ENCODE measurements at places on chromosomes 16 and 17. TPM values are rescaled to one million over a fixed set of nuclear protein-coding genes. Genes with fewer than 3 reads are reported as not detected.

The GPRC5B gene
- 125 TPM for polyA plus RNA-seq

The ADAP2 gene
- polyA plus RNA-seq, result 3.1 TPM

The EXOC3L1 gene
- polyA plus RNA-seq, result 7.8 TPM

The SERPINF2 gene
- polyA plus RNA-seq, result 84.9 TPM

DNA sequence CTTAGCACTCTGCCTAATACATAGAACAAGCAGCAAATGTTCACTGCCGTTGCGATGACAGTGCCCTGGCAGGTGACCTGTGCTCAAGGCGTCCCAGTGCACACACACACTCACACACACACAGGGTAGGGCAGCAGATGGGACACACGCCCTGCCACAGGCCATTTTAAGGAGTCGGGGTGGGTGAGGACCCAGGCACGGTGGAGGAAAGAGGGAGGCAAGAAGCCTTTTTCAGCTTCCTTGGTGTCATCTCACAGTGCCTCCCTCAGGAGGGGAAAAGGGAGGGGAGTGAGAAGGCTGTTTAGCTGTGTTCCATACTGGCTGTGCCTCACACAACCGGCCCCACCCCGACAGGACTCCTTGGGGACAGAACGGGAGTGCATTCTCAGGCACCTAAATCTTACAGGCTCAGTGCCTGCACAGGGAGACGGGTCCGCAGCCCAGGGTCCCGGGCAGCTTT, 1.5 kb downstream of the PITPNM3 start:
- no peak for DNase-seq

- peak; percentile 80 for DNase-seq
These were observed 358.0 kb downstream of the C16orf95 start for GRCh38 chr16:86959091-86959651.

DNA sequence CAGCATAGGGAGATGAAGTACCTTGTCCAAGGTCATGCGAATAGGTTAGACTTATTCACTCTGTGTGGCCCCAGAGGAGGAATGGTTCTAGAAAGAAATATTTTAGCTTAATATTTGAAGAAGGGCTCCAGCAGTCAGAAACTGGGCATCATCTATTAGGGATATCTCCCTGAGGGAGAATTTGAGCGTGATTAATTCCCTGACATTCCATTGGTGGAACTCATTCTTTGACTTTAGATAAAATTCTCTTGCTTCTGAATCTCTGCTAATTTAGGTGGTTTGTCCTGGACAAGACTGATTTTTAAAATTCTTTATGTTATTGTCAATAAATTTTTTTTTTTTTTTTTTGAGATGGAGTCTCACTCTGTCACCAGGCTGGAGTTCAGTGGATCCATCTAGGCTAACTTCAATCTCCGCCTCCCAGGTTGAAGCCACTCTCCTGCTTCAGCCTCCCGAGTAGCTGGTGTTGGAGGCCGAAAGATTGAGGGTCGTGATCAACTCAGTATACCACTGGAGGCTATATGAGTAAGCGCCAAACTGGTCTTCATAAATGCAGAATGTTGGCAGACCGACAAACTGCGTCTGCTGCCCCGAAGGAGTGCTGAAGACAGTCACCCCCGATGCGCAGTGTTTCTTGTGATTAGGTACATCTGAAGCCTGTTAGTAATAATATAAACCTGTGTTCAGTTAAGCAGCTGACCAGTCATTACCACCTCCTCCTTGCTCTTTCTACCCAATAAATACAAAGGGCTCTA, 267.9 kb upstream of the HSBP1 start:
- DNase-seq, result no peak

The TBX4 gene
- 0.24 TPM for polyA plus RNA-seq

DNA sequence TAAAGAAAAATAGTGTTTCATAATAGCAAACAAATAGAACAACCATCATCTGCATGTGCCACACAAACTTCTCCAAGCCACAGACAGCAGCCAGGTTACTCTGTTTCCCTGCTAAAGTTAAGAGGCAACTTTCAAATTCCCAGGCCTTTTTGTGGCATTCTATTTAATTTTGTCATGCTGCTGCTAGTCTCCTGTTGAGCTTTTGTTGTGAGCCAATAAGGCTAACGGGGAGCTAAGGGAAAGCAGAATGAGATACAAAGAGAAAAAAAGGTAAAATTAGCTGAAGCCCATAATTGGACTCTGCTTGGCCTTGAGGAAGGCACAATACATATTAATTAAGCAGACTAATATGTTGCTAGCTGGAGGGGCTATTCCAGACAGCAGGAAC, 74.7 kb upstream of the GNAO1 start:
- no peak for DNase-seq

GRCh38 chr16:85515319-85515745, 97.8 kb upstream of the GSE1 start:
- no peak for DNase-seq

The CCDC92B gene
- 0.11 TPM for polyA plus RNA-seq
